ENCODE measurements at places on chromosomes 2 and 18.

- peak; percentile 10 for DNase-seq
Measured at GRCh38 chr18:75422341-75422910, 5.1 kb downstream of the SMIM21 start.

DNA sequence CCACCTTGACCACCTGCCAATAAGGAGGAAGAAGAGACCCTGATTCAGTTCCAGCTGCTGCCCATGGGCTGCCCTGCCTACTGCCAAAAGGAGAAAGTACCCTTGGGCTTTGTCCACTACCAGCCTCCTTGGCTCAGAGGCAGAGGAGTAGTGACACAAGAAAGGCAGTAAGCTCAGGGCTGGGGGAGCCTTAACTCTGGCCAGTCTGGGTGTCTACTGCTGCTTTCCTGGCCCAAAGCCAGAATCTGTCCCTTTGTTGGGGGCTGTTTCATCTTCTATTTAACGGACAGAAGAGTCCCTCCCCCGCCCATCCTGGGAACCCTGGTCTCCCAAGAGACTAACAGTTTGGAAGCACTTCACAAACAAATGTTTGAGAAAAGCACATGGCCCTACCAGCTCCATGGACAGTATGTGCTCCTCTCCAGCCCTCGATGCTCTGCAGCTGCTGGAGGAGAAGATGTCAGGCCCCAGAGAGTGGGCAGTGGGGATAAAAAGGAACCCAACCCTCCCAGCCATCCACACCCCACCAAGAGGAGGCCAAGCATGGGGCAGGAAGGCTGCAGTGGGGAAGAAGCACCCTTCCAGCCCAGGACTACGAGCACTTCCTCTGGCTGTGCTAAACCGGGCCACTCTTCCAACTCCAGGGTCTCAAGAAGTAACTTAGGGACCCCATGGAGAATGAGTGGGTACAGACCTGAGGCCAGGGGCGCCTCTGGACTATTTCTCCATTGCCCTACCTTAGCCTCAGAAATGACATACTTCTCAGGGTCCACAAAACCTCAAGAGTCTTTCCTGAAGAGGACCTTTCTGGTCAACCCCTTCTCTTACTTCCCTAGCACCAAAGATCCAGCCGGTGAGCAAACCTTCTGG lies 1.2 kb downstream of the ATG9A start:
- DNase-seq: no peak

- no peak for DNase-seq
Measured at GRCh38 chr18:76896677-76897076, 74.3 kb downstream of the ZNF236 start.

- no peak for DNase-seq
Measured at GRCh38 chr2:187646556-187646955, 92.3 kb upstream of the TFPI start.

DNA sequence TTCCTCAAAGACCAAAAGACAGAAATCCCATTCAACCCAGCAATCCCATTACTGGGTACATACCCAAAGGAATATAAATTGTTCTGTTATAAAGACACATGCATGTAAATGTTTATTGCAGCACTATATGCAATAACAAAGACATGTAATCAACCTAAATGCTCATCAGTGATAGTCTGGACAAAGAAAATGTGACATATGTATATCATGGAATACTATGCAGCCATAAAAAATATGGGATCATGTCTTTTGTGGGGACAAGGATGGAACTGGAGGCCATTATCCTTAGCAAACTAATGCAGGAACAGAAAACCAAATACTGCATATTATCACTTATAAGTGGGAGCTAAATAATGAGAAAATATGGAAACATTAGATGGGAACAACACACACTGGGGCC lies 2.7 kb upstream of the HNMT start:
- DNase-seq: no peak

GRCh38 chr2:152354069-152354755 lies 19.2 kb downstream of the FMNL2 start:
- no peak for DNase-seq

- no peak for DNase-seq
Measured at GRCh38 chr18:36496022-36496421, 198.5 kb downstream of the FHOD3 start.

- peak; percentile 88 for DNase-seq
Measured at GRCh38 chr18:77061946-77062517, 70.6 kb downstream of the MBP start.

DNA sequence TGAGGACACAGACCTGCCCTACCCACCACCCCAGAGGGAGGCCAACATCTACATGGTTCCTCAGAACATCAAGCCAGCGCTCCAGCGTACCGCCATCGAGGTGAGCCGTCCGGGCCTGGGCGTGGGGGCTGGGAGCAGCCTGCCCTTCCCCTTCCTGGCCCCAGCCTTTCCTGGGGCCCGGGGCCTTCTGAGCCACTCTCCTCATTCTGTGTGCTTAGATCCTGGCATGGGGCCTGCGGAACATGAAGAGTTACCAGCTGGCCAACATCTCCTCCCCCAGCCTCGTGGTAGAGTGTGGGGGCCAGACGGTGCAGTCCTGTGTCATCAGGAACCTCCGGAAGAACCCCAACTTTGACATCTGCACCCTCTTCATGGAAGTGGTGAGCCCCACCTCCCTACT lies 157.9 kb downstream of the DYSF start:
- DNase-seq: no peak

DNA sequence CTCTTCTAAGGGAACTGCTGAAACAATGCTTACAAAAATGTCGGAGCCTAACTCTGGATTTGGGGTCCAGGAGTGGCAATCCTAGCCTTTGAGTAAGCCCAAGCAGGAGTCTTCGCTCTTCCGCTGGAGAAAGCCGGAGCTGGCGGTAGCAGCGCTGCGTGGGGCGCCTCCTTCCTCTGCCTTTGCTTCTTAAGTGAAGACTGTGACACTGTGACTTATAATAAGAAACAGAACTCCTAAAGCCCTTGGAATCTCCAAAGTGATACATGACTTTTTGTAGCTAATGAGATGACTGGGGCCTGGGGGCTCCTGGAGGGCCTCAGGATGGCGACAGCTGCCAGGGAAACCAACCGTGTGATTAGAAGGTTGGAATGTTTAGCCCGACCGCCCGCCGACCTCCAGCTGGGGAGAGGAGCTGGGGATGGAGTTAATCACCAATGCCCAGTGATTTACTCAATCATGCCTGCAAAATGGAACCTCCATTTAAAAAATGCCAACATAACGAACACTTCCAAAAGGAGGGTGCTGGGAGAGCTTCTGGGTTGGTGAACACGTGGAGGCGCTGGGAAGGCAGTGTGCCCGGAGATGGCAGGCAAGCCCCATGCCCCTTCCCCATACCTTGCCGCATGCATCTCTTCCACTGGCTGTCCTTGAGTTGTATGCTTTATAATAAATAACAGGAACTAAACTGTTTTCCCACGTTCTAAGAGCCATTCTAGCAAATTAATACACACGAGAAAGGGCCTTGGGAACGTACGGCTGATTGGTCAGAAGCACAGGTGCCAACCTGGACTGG lies 29.0 kb upstream of the MAL start:
- no peak for DNase-seq

Measured in astrocyte of the spinal cord (primary cell).